HuH-7.5 (cell line): ENCODE measurements at places on chromosomes 13 and 19.

DNA sequence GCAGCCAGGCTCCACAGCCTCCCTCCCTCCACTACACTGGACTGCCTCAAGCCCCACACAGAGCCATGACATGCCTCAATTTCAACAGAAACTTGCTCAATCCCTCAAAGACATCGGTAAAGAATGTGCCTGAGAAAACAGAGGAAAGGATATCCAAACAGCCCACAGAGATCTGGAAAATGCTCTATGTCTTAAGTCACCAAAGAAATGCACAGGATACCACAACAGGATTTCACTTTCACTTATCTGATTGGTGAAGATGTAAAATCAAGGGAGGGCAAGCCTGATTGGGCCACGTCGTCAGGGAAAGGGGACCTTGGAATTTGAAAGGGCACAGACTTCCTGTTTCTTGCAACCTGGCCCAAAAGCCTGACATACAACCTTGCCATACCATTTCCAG lies 14.2 kb downstream of the CACNA1A start:
- DNase-seq: no peak

- no peak for DNase-seq
Measured at GRCh38 chr19:7450243-7451223, 38.3 kb downstream of the PEX11G start.

- DNase-seq: no peak
Measured at GRCh38 chr13:27097691-27098090, 73.9 kb downstream of the USP12 start.

GRCh38 chr13:29452773-29453616 lies 142.5 kb downstream of the SLC7A1 start:
- no peak for DNase-seq

- no peak for DNase-seq
Measured at GRCh38 chr19:58374200-58374599, 6.6 kb downstream of the ZNF837 start.

DNA sequence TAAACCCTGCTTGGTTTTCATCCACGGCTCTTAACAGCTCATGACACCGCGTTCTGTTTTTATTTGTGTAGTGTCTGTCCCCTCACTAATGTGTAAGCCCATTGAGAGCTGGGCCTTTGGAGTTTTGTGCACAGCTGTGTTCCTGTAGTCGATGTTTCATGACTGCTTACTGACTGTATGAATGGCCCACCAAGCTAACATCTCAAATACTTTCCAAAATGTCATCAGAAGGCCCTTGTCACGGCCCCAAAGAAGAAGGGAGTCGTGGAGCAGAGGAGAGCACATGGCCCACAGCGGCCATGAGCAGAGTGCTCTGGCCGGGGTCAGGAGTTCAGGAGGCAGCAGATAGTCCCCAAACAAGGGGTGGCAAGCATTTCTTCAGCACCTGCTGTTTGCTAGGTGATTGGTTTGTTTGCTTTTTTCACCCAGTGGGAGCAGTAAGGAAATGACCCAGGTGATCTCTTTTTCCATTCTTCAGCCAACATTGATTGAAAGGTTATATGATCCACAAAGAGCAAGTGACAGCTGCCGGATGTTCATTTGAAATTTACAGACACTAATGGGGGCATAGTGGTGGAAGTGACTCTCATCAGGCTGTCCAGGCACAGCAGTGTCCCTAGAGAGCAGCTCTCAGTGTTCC lies 315.2 kb downstream of the ATP8A2 start:
- no peak for DNase-seq

DNA sequence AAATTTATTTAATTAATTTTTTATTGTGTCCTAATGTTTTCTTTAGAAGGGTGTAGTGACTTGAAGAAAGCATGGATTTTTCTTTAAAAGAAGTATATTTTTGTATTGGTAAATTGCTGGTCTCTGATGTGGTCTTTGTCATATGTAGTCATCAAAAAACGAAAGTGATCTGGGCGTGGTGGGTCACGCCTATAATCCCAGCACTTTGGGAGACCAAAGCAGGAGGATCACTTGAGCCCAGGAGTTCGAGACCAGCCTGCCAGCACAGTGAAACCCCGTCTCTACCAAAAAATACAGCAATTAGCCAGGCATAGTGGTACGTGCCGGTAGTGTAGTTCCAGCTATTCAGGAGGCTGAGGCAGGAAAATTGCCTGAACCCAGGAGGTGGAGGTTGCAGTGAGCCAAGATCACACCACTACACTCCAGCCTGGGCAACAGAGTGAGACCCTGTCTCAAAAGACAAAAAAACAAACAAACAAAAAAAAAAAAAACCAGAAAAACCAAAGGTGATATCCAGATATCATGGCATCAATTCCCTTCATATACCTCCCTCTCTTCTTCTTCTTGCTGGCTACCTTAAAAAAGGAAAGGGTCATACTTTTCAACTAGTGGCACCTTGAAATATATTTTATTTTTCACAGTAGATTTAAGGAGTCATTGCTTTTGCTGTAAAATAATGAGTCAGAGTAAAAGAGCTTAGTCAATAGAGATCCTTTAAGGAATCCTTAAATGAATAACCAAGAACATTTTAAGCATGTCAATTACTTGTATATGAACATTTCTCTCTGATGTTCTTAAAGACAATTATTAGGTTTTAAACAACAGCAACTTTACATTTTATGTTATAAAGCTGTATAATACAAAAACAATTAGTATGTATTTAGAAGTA lies 19.9 kb downstream of the KCTD4 start:
- no peak for DNase-seq

DNA sequence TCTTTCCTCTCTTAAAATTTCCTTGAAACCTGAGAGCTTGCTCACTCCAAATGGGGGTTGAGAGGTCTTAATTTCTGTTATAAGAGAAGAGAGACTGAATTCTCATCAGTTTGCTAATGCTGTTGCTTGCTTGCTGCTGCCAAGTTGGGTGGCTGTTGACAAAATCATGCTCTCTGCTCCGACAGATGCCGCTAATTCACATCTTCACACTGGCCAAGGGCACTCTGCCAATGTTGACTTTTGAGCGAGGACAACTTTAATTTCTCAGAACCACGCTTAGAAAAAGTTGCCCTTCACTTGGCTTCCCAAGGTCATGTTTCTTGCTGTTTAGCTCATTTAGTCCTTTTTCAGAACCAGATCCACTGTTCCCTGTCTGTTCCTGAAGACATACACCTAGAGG lies 402.9 kb downstream of the HS6ST3 start:
- no peak for DNase-seq

GRCh38 chr13:78736142-78736541 lies 77.2 kb upstream of the OBI1 start:
- no peak for DNase-seq

- no peak for DNase-seq
Measured at GRCh38 chr19:49441960-49442350, 628 bp upstream of the SLC17A7 start.

DNA sequence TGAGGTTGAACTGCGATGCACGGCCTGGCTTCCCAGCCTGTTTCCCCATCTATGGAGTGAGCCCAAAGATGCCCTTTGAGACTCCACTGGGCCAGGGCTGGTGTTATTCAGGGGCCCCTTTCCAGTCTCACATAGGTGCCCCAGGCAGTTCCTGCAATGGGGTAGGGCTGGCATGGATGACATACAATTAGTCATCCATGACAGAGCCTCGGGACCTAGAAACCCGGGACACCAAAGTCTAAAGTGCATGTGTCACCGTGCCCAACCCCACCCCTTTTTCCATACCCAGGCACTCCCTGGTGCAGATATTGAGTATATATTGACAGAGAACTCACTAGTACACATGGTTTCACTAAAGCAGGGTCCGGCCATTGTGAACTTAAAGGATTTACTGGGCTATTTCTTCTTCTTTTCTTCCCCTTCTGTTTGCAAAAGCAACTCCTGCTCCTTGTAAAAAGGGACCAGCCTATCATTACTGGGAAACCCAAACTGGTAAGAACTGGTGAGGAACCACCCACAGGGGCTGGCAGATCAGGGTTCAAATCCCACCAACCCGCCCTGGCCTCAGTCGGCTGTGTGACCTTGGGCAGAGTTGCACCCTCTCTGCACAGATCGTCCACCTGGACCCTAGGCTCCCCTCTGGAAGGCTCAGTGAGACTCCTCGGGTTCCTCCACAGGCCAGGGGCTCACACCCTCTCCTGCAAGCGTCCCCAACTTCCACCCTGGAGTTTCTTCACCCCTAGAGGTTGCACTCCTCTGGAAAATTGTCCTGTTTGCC lies 2.7 kb downstream of the B3GNT3 start:
- DNase-seq: no peak

DNA sequence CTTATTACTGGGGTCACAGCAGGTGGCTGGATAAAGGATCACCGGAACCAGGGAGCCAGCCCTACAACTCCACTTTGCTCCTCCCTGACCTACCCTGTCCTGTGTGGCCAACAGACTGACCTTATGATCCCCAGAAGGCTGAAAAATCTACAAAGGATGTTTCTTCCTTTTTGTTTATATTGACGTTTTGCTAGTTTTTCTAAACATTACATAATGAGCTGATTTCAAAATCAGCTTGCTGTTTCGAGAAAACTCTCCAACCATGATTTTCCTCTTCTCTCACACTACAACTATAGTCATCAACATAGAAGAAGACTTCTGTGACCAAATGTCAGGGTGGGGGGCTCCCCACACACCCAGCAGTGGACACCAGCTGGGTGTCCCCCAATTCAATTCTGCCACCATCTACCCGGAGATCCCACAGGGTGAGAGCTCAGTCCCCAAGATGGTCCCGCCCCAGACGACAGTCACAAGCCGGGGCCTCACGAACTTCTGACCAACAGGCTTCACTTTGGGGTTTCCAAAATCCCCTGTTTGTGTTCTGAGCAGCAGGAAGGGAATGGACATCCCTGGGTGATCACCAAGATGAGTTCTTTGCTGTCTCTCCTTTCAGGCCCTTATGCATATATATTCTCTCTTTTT lies 35.0 kb downstream of the ZNF536 start:
- no peak for DNase-seq

DNA sequence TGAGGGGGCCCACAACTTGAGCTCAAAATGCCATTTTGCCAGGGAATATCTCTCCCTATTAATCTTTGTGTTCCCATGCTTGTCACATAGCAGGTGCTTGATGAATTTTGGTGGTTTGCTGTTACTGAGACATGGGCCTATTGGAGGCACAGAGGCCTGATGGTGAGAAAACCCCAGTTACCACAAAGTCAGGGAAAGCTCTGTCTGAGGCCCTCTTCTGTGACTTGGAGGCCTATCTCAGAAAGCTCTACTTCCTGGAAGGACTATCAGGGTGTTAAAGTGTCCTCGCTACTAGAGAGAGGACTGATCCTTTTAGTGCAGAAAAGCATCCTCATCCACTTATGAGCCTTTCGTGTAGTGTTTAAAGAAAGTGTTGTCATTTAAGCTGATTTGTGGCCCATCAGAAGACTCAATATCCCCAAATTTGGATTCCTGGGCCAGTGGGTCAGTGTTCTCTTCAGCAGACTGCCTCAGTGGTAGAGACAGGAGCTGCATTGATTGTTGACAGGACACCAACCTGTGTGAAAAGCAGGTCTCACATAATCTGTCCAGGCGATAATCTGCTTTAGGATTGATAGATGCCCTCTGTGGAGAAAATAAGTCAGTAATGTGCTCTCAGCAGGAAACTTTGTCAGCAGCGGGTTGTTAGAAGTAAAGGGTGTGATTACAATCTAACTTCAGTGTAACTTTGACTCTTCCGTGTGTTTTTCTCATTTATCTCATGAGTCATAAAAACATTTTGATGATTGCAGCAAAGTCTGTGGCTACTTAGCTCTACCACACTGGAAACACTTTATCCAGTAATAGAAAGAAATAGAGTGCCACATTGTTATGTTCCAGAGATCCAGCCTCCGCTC lies 121.0 kb downstream of the AKAP11 start:
- DNase-seq: no peak

DNA sequence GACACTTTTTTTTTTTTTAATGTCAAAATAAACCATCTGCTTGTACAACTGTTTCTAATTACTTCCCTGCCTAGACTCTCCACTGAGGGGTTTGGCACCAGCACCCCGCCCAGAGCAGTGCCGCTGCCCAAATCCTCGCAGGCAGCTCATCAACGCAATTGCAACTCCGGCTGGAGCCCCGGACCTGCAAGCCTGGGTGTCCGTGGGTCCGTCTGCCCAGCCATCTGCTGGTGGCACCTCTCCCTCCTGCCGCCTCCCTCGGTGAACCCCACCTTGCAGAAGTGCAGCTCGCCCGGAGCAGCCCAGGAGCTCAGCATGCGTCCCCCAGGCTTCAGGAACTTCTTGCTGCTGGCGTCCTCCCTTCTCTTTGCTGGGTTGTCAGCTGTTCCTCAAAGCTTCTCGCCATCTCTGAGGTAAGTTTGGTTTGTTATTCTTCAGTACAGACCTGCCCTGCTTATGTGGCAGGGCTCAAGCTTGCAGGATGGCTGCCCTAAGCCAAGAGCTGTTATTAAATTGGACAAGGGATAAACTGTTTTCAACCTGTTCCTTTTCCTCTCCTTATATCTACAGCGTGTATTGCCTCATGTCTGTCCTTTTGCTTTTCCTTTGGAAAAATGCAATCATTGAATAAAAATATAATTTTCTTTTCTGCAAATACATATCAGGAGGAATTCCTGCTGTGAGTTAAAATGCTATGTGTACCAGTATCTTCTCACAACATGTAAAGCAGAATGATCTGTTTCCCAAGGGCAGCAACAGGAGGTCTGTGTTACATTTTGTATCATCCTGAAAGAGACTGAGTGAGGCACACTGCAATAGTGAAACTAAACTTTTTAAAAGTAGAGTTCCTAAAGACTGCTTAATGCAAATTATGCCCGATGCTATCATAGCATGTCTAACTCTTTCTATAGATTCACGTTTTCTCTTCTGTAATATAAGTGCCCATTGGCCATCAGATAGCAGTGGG lies at the start of gene ITGBL1:
Gene ITGBL1, plus strand, starts transcription at position 157 of the 967 bp plus-strand sequence. Its CDS starts 159 bp downstream, at position 316.
- no peak for DNase-seq

- DNase-seq: no peak
Measured at GRCh38 chr19:31313291-31314030, 35.8 kb downstream of the TSHZ3 start.

DNA sequence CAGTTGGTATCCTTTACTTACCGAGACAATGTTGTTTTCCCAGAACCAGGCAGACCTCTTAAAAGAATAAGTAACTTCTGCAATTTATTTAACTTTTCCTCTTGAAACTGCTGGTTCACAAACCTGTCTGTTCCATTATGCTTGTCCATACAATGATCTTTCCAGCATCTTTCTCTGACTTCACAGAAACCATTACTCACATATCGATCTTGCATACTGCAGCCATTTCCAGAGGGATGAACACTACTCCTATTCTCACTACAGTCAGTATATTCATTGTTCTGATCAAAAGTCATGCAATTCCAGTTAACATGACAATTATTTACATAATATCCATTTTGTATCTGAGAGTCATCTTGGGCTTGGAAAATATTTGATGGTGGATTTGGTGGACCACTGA lies 2.8 kb downstream of the N4BP2L2 start:
- DNase-seq: no peak
